ENCODE measurements at places on chromosomes 12 and 14. TPM values are rescaled to one million over a fixed set of nuclear protein-coding genes. Genes with fewer than 3 reads are reported as not detected.

KRT7 gene
- total RNA-seq = 3.4 TPM

- no peak overlapping the region for H3K4me3 ChIP-seq
- no peaks in the 10 kb centered on the region for H3K4me1 ChIP-seq
- no peak for DNase-seq
Measured at GRCh38 chr14:105709281-105710118, 183.1 kb downstream of the TMEM121 start.

THAP2 gene
- 8.7 TPM for total RNA-seq

DNA sequence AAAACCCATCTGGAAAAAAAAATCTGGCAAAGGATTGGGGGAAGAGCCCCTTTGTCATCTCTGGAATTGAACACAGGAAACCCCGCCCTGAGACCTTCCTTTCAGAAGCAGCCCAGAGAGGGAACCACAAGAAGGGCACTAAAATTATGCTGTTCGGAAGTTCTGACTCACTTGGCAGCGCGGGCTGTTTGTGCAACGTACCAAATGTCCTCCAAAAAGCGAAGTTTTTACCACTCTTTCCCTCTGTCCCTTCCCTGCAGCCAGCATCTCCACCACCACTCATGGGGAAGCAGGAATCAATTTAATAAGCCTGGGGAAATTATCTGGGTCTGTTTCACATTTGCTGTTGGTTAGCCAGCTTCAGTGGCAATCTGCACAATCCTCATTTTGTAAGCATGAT, 3.2 kb upstream of the SYNE3 start:
- peak overlapping the region; percentile 84 for H3K27ac ChIP-seq
- H3K36me3 ChIP-seq = peaks cover 5% of the 10 kb centered on the region
- DNase-seq = peak; percentile 87

DNA sequence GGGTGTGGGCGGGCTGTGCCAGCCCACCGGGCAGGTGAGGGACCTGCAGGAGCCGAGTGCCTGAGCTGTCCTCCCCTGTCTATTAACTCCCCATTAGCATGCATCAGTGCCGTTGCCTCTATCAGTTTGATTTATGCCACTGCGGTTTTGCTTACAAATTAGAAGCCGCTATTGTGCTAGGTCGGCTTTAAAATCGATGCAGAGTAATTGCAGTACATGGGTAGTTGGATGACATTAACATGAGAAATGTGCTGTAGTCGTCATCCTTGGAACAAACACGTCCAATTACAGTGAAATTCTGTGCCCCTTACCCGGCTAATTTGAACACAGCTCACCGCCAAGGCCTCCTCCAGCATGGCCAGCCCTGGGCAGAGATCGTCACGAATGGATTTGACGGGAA, 145.8 kb downstream of the TSPAN9 start:
- DNase-seq = no peak
- no peaks in the 10 kb centered on the region for H3K36me3 ChIP-seq
- H3K27me3 ChIP-seq = no peaks in the 10 kb centered on the region

KERA gene
- total RNA-seq = not detected

All from activated CD4-positive, alpha-beta T cell treated with anti-CD3 and anti-CD28 coated beads for 36 hours (primary cell).